NCI-H2107 (cell line): ENCODE measurements at places on chromosomes 13 and 19.

- DNase-seq = no peak
Measured at GRCh38 chr13:78247362-78247761, 328.7 kb upstream of the EDNRB start.

- DNase-seq = no peak
Measured at GRCh38 chr13:97758317-97758716, 195.2 kb upstream of the IPO5 start.

DNA sequence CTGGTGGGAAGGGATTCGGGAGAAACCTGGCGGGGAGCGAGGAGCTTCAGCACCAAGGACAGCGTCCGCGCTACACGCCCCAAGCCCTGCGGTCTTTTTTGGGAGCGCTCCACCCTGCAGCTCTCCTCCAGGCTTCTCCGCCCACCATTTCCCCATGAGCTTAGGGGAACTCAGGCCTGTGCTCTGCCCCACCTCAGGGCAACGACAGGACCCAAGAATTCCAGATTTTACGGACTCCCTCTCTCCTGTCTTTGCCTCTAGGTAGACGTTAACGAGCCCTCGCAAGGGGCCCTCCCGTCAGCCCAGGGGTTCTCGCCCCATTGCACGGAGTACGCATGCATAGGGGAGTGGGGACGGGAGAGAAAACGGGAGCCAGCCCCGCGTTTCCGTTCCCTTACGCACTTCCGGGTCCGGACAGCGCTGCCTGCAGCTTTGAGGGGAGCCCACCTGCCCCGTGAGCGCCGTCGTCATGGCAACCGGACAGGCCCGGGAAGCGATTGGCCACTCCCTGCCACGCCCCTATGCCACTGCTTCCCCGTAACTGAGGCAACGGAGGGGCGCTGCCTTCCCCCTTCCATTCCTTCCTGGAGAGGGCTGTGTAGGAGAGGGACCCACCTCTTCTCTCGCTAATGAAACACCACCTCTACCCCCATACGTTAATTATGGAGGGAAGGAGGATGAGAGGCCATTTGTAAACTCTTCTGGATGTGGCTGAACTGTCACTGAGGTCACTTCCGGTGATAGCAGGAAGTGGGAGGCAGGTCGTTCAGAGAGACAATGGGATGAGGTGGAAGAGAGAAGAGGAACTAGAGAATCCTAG, 20.8 kb downstream of the NOVA2 start:
- no peak for DNase-seq

DNA sequence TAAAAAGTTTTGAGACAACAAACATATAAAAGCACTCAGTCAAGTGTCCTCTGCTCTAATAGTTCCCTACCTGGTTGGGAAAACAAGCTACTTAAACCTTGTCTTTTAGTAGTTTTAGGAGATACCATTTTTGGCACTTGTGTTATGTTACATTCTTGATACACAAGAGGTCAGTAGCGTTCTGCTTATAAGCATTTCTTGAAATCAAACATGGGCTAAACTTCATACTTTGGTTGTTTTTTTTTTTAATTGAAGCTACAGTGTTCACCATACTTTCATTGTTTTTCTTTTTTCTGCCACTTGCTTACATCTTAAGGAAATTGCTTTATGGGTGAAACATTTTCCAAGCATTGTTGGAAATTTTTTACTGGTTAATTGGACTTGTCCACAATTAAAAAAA, 12.9 kb downstream of the NHLRC3 start:
- DNase-seq = peak; percentile 31

DNA sequence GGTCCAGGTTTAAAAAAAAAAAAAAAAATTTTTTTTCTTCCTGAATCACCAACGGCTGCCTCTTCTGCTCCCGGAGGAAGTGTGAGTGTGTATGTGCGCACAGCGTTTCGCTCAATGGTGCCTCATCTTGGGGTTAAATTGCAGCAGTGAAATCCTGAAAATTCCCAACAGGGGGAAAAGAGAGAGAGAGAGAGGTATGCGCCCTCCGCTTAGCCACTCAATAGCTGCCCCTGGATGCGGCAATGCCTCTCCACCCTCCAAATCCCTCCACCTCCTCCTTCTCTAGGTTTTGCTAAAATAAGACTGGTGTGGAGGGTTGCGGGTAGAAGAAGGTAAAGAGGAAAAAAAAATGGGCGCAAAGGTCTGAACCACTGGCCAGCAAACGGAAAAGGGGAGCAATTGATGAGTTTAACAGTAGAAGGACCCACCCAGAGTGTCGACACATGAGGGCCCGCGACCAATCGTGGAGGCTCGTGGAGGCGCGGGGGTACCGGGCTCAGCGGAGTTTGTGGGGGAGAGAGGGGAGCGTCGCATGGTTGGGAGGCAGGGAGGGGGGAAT, 853 bp upstream of the CACNA1A start:
- no peak for DNase-seq

DNA sequence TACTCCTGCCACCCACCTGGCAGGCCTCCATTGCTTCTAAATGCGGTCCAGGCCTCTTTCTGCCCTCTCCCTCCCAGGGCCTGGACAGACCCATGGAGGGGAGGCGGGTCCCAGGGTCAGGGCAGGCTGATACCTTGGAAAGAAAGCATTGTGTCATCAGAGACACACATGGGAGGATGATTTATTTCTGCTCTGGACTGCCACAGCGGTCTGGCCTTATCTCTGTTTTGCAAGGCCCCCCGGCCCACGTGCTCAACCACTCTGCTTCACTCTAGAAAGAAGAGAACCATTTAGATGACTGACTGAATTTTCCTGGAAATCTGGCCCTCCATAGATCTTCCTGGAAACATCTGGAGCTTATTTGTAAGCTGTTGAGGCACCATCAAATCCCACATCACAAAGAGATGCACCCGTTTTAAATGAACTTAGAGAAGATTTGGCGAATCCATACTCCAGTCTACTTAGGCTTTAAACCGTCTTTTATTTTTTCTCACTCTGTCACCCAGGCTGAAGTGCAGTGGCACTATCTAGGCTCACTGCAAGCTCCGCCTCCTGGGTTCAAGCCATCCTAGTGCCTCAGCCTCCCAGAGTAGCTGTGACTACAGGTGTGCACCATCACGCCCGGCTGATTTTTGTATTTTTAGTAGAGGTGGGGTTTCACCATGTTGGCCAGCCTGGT, 48.3 kb upstream of the URI1 start:
- DNase-seq = no peak

GRCh38 chr13:81153478-81153877, 812.6 kb upstream of the SPRY2 start:
- no peak for DNase-seq

GRCh38 chr13:114082849-114083645, 49.4 kb downstream of the RASA3 start:
- no peak for DNase-seq

DNA sequence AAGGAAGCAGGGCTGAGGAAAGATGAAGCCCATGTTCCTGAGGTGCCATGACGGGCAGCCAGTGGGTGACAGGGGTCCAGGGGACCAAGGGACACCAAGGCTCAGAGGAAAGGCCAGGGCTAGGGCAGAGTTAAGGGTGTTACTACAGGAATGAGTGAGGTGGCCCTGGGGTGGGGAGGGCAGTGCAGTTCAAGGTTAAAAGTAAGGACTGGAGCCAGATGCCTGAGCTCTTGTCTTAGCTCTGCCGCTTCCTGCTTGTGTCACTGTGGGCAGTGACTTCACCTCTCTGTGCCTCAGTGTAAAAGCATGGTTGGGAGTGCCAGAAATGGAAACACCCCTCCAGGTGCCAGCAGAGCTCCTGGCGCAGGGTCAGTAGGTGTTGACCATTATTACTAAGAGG, 4.9 kb upstream of the ETV2 start:
- no peak for DNase-seq

DNA sequence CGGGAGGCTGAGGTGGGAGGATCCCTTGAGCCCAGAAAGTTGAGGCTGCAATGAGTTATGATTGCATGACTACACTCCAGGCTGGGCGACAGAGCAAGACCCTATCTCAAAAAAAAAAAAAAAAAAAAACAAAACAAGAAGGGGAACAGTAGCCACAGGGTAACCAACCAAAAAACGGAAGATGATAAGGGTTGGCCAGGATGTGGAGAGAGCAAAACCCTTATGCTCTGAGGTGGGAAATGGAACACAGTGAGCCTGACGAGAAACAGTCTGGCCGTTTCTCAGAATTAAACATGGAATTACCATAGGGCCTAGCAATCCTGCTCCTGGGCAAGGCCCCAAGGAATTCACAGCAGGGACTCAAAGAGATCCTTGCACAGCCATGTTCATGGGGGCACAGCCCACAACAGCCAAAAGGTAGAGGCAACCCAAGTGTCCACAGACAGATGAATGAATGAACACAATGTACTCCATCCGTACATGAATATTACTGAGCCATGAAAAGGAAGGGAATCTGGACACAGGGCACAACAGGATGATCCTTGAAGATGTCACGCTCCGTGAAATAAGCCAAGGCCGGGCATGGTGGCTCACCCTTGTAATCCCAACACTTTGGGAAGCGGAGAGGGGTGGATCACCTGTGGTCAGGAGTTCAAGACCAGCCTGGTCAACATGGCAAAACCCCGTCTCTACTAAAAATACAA, 11.3 kb downstream of the NMRK2 start:
- no peak for DNase-seq

DNA sequence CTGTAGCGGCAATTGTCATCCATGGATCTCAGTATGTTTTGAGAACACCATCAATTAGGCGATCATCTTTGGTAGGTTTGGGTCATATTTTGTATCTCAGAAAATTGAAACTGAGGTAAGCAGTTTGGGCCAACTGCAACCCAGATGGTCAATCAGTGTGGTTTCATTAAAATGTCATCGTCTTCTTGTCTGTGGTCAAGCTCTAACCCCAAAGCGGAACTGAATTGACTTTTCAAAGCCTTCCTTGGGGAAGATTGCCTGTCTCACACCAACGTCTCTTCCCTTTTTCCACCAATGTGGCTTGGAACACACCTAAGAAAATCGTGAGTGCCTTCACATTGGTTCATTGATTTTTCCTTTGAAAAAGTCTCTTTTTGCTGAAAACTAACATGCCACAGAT, 56.3 kb upstream of the UBAC2 start:
- no peak for DNase-seq

- DNase-seq = no peak
Measured at GRCh38 chr13:114199954-114200353, 20.9 kb downstream of the CFAP97D2 start.

DNA sequence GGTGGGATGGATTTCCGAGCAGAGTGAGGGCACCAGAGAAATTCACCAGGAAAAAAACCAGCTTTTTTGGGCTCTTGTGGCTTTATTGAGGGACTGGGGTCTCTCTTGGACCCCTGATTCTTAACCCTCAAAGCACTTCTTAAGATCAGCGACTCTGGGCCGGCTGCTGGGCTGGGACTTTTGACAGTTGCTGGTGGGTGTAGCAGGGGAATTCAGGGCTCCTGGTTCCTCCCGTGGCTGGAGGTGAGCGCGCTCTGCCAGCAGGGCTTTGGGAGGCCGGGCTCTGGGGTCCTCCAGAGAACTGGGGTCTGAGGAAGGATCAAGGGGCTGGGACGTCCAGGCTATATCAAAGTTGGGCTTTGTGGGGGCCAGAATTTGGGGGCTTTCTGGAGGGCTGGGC, 3.3 kb downstream of the CRB3 start:
- no peak for DNase-seq

GRCh38 chr13:97285221-97285955, 63.3 kb downstream of the MBNL2 start:
- DNase-seq = no peak

DNA sequence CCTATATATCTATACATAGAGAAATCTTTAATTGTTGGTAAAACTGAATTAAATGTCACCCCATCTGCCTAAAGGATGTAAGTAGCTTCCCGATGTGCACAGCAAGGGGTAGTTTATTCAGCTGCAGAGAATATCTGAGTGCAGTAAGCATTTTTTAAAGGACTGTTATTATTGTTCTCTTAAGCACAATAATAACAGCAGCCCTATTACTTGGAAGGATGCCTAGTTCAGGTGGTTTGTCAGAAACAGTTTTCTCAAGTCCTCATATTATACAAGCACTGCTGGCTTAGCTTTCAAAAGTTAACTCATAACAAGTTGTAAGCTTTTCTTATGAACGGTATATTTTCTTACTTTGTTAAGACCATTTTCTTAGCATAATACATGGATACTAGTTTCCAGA, 142.6 kb downstream of the CRYL1 start:
- no peak for DNase-seq

DNA sequence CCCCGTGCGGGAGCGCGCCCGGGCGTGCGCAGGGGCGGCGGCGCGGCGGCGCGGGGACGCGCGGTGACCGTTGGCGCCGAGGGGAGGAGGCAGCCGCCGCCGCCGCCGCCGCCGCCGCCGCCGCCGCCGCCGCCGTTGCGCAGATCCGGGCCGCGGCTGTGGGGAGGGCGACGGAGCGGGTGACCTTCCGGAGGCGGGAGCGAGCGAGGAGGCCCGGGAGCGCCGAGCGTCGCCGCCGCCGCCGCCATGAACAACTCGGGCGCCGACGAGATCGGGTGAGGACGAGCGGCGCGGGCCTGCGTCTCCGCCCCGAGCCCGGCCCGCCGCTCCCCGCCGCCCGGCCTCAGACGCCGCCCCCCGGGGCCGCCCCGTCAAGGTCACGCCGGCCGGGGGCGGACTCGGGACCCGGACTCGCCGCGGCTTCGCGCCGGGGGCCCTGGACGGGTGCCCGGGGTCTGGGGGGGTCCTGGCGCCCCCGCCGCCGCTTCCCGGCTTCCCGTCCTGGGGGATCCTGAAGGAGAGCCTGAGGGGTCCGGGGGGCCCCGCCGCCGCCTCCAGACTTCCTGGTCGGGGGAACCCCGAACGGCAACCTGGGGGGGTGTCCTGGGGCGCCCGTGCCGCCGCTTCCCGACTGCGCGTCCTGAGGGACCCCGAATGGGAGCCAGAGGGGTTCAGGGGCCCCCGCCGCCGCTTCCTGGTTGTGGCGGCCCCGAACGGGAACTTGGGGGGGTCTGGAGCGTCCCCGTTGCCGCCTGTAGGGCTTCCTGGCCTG, at the start of gene DAZAP1:
Gene DAZAP1, plus strand, starts transcription at position 59 of the 772 bp plus-strand sequence. Its CDS starts 188 bp downstream, at position 247.
- DNase-seq = no peak

- DNase-seq = no peak
Measured at GRCh38 chr19:48964205-48965039, 687 bp upstream of the FTL start.

DNA sequence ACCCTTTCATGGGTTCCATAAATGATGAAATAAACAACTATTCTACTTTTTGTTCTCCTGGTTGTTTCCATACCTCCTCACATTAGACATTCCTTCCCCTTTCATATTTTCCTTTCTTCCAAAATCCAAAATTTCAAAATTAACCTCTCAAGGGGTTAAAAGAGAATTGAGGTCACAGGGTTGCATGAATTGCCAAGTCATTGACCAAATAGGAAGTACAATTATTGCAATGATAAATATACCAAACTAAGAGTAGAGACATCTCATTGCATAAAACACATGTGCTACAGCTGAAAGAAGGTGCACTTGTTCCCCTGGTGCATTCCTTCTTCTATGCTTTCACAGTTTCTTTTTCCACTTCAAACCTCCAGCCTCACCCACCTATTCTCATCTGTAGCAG, 136.1 kb downstream of the KCTD12 start:
- no peak for DNase-seq
